ENCODE measurements at places on chromosomes 11 and 22.

DNA sequence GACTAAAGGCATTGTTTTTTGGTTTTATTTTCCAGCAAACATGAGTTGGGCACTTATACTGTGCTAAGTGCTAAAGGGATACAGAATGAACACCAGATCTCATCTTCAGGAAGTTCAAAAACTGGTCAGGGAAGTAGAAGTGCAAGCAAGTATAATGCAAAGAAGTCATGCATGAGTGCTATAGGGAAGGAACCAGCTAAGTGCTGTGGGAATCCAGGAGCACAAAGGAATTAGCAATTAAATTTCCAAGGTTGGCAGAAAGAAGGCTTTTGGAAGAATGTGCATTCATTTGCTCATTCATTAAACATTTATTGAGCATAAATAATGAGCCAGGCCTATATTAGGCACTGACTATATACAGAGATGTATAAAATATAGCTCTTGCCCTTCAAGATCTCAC, 143.7 kb upstream of the ARHGAP42 start:
- no peak for DNase-seq

DNA sequence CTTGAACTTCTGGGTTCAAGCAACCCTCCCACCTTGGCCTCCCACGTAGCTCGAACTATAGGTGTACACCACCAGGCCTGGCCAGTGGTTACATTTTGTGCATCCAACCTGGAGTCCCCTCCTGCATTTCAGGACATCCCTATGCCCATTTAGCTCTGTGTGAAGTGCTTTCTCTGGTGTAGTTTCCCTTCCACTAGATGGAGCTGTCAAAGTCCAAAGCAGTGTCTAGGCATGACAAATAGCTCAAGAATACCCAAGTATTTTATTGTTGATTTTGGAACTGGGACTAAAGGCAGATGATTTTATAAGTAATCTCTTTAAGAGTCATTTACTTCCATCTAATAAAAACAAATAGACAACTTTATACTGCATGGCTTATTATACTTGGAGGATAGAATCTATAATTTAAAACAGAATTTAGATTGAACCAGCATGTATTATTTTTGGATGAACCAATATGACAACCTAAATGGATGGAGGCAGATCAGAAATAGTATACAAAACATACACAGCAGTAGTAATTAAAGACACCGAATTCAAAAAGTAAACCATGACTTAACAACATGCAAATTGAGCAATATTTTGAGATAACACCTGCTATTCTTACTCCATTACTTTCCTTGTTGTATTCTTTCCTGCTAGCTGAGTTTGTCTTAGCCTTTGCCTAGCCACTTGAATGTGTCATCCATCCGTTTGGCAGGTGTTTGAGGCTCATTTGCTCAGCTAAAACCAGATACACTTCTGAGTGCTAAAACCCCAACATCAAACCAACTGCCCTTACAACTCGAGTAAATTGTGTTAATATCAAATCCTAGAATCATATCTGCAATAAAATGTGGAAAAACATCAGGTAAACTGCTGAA, 37.7 kb downstream of the EIF4ENIF1 start:
- peak; percentile 62 for DNase-seq

DNA sequence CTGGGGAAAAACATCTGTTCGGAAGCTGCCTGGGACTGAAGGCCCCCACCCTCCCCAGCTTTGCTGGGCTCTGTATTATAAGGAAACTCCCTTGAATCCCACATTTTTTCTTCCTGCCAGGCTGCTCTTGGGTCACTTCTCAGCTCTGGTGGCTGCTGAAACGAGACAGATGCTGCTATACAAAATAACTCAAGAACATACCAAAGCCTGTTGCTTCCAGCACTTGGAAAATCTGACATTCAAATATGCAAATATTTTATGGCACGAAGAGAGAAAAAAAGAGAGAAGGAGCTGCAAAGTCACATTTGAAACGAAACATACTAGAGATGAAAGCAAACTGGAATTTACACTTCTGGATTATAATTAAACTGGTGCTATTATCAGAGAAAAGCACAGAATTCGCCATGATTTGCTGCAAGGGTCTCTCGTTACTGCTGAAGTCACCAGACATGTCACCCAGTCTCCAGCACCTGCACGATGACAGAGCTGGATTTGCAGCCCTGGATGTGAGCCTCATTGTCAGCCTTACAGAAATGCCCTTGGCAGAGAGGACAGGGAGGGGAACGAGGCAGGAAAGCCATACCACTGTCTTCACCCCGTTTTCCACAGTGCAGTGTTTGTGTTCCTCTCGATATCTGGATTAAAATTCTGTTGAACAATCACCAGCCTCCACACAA, 47.9 kb upstream of the IGSF9B start:
- no peak for DNase-seq

- no peak for DNase-seq
These were observed 8.1 kb upstream of the ANKRD13D start for GRCh38 chr11:67280788-67281551.

GRCh38 chr22:48957311-48957986, 870.2 kb downstream of the BRD1 start:
- DNase-seq: no peak

GRCh38 chr22:39655831-39656230, 85.3 kb downstream of the CACNA1I start:
- DNase-seq: no peak

- DNase-seq: no peak
These were observed 35.1 kb downstream of the MTMR2 start for GRCh38 chr11:95888852-95889251.

DNA sequence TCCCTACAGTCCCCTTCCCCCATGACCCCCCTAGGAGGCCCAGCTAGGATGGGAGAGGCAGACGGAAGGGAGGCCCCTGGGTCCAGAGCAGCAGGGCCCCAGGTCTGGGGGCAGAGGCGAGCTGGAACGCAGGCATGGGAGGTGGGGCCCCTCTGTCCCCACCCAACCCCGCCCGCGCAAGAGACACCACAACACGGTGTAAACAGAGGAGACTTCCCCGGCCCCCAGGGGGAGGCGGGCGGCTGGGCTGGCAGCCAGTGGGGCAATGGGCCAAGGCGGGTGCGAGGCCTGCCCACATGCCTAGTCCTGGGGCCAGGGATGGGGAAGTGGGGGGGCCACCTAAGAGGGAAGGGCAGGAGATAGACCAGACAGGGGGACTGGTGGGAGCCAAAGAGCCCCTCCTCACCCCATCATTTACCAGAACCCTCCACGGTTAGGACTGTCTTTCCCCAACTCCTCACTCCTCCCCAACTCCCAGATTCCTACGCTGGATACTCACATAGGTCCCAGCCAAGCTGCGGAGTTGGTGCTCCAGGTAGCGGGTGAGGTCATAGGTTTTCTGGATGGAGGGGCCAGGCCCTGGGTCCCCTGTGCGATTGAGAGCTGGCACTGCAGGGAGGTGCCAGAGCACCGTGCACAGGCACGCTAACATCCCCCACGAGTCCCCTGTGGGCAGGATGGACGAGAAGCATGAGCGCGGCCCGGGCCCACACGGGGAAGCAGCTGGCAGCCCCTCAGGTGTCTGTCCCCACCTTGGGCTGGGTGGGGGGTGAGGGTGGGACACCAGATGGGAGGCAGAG, 6.2 kb downstream of the CLCF1 start:
- DNase-seq: no peak

GRCh38 chr22:33397381-33397907, 339.3 kb upstream of the SYN3 start:
- DNase-seq: no peak

DNA sequence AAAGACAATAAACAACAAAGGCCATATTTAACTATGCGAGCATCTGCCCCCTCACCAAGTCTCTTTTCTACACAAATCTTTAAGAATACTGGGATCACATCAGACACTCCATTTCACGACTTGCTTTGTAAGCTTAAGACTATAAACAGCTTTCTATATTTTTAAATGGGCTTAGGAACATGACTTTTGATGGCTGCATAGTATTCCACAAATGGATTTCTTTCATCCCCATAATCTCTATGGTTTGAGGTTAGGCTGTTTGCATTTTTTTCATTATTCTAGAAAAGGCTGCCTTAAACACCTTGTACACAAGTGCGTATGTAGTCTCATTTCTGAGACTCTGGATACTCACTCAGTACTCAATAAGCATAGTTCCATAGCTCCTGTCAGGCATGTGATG, 52.8 kb downstream of the DGCR2 start:
- no peak for DNase-seq

DNA sequence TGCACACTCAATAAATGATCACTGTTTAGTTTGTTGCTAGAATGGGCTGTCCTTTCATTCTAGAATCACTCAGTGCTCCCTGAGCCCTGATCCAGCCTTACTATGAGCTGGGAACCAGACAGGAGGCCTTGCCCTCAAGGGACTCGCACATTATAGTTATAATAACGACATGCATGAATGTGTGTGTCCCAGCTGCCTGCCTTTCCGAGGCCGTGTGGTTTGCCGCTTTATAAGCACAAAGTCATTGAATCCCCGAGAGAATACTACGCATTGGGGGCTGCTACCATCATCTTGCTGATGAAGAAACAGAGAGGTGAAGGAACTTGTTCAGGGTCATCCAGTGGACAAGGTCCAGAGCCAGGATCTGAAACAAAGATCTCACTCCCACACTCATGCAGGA, 75.7 kb downstream of the NFAM1 start:
- DNase-seq: no peak

GRCh38 chr11:83816572-83817187, 530.5 kb upstream of the CCDC90B start:
- peak; percentile 9 for DNase-seq

- no peak for DNase-seq
These were observed 49.8 kb upstream of the BLID start for GRCh38 chr11:122165607-122166371.

DNA sequence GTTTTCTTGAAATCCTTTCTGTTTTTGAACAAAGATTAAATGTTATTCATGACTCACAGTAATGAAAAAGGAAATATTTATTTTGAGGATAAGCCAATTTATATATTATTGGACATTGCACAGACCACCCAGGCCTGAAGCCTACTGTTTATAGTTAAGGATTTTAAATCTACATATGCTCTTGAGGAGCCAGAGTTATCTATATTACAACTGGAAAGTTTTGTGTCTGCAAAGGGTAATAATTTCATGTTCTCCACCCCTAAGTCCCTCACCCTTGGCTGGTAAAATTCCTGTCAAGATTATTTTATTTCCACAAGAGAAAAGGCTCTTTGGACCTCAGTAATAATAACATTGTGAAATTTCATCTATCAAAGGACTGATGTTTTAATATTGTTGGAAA, 228.2 kb downstream of the TMEM135 start:
- DNase-seq: no peak

DNA sequence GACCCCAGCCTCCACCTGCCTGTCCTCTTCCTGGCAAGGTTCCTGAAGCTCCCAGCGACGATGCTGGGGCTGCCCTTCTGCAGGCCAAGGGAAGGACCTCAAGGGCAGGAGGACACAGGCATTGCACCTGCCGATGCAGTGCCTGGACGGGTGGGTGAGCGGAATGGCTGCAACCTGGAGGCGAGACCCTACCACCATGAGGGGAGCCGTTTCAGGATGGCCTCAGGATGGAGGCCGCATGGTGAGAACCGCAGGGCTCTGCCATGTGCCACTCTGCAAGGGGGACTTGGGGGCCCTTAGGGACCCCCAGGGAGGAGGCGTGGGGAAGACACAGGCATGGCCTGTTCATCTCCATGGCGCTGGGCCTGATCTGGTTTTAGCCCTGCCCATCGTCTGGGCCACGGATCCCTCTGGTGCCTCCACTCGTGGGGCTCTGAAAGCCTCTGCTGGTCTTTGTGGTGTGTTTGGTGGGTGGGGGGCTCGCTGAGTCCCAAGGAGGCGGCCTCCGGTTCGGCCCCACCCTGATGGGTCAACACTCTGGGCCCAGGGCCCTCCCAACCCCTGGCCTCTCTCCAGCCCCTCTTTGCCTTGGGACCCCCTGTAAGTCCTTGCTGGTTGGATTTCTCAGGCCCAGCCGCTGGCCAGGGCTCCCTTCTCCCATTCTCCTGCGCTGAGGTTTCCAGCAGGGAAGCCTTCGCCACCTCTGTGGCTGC, 1.3 kb upstream of the LSP1 start:
- DNase-seq: no peak

GRCh38 chr11:116193321-116194131, 579.3 kb downstream of the BUD13 start:
- no peak for DNase-seq

DNA sequence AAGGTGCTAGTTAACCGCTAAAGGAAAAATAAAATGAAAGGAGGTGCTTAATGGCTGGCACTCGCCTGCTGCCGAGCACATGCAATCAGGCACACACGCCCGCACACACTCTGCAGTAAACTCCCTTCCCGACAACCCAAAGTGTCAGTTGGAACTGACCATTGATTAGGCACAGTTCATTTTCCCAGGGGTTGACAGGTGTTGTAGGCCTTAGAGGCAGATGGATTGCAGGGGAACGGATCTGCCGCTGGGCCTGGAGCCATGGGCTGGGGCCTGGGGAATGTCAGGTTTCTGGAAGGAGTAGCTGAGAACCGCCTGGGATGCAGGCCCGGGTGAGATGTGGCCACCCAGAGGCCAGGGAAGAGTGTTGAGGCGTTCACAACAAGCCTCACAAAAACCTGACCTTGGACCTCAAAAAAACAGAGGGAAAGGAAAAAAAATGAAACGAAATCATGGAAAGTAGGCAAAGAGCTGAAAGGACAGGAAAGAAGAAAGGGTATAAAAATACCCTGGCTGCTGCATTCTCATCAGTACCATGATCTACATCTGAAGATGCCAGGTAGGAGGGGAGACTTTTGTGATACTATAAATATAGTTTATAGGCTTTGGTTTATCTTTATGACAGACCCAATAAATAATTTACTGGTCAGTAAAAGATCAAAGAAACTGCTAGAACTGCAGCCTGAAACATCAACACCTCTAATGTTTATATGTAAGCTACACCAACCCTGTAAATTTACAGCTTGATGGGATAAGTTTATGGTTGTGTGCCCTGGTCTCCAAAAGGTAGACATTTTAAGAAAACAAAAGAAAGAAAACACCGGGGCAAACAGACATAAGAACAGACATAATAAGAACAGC, 313.4 kb downstream of the BUD13 start:
- DNase-seq: no peak

DNA sequence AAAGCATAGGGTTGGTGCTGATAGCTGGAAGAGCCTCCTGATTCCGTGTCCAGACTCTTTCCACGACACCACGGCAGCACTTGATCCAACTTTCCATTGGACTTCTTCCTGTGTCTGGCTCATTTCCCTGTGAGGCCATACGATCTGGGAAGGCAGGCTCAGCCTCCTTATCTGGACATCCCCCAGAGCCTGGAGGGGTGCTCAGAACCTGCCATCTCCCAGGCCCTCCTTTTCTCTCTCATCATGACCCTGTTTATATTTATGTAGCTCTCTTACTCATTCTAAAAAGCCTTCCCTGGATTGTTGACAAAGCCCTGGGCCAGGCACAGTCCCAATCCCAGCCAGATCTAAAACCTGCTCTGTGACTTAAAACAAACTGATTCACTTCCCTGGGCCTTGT, 7.8 kb upstream of the BCL9L start:
- no peak for DNase-seq

- no peak for DNase-seq
These were observed 565.8 kb upstream of the LRRC4C start for GRCh38 chr11:42025121-42025803.

- no peak for DNase-seq
These were observed 18.5 kb downstream of the FIBIN start for GRCh38 chr11:27012234-27012921.

GRCh38 chr11:86089659-86090058, 20.8 kb upstream of the PICALM start:
- no peak for DNase-seq

- DNase-seq: no peak
These were observed 30.8 kb downstream of the APLP2 start for GRCh38 chr11:130100381-130101095.

Data from HuH-7 (cell line).